ENCODE measurements at places on chromosomes 5 and 9.

DNA sequence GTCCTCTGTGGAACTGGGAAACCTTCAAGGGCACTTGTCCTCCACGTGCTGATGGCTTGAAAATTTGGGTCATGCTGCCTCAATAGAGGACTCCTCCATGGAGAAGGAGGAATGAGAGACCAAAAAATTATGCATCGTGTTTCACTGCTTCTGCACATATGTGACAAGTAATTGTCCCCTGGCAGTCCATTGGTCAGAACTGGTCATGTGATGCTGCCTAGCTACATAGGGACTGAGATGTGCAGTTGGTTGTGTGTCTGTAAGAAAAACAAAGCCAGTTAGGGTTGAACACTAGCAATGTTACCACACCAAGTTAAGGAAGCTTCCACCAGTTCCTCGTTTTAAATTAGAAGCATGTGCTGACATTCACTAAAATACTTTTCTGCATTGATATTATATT, 201.9 kb upstream of the ANKH start:
- DNase-seq, result no peak

- no peak for DNase-seq
Measured at GRCh38 chr9:18748251-18748701, 274.3 kb downstream of the ADAMTSL1 start.

DNA sequence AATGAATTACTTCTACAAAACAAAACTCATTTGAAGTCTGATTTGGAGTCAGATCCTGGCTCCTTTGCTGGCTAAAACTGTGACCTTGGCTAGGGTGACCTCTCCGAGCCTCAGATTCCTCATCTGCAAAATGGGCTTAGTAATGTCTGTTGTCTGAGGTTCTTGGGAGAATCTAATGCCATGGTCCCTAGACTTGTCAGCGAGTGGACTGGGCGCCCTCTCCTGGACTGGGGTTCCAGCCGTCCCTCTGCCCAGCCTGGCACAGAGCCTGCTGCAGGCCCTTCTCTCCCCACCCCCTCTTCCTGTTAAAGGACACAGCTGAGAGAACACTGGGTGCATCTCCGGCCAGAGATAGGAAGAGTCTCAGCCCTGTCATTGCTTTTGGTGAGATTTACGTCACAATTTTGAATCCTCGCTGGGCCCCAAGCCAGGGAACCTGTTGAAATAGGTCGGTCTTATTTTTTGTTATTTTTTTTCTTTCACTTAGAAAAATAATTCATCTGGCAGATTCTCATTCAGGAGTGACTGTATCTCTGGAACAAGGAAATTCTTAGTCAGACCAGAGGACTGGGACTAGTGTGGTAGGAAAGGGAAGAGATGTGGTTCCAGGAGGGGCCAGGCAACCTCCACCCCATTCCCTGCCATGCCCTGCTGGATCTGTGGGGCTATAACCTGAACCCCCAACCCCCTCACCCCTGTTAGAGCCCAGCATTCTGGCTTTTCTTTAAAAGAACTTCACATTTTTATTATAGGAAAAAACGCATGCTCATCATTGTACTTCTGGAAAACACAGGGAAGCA, 48.2 kb upstream of the RPL26L1 start:
- DNase-seq, result no peak

DNA sequence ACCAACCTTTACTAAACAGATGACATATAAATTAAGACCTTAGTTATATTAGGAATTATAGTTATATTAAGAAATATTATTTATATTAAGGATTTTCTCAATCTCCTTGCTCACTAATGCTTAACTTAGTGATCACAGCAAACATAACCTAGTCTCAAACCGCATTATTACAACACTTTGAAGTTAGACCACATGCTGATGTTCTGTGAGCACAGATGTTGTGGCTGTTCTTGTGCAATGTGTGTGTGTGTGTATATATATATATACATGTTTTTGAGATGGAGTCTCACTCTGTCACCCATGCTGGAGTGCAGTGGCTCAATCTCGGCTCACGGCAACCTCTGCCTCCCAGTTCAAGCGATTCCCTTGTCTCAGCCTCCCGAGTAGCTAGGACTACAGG, 20.5 kb downstream of the ELP1 start:
- DNase-seq, result no peak

DNA sequence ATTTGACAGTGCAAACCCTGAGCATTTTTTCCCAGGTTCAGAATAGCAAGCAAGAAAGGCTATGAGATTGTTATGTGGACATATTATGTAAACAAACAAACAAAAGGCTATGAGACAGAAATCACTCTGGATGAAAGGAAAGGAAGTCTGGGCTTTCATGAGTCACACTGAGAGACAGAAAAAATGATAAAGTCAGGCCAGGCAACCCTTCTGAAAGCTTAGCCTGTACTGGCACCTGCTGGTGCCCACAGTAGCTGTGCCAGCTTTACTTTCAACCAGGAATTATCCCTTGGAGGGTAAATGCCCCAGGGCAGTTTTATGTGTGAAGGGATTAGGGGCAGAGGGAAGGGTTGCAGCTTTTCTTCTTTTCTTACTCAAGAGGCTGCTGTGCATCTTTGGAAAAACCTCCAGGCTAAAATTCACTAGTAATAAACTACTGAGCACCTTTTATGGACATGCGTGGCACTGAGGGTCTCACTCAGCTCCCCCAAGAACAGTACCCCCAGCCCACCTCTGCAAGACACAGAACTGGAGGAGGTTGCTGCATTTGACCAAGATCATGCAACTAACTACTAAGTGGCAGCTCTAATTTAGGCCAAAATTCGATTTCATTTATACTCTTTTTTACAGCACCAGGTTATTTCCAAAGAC, 41.7 kb downstream of the ACTL7B start:
- no peak for DNase-seq

GRCh38 chr5:11076945-11077613, 316.0 kb upstream of the DAP start:
- DNase-seq, result no peak

- no peak for DNase-seq
Measured at GRCh38 chr5:53733853-53734252, 173.4 kb downstream of the NDUFS4 start.

- DNase-seq, result no peak
Measured at GRCh38 chr5:63131626-63132285, 553.1 kb downstream of the LRRC70 start.

Data from NCI-H2081 treated with DMSO at 0.1 percent for 48 hours (cell line).